ENCODE measurements at places on chromosomes 5 and 9.
A peak's percentile ranks its signal among the peaks of the same experiment; 100 is the strongest.

- DNase-seq, result no peak
These were observed 248.0 kb downstream of the NSG2 start for GRCh38 chr5:174293481-174293880.

DNA sequence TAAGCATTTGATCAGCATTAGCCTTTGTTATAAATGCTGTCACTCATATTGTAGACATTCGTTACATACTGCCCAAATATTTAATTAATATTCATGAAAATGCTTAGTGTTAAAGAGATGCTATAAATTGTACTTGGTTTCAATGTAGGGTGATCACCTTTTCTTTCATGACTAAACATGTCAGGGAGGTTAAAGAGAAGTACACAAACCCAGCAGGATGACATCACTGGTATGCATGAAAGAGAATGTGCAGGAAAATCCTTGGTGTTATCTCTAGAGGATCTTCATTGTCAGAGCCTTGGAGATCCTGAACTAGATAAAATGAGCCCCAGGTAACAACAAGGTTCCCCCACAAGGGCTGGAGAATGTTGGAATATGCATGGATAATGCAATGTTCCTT is 33.0 kb upstream of the SV2C start:
- no peak for DNase-seq

- no peak for DNase-seq
These were observed 400.0 kb upstream of the SLC24A2 start for GRCh38 chr9:20188616-20189369.

DNA sequence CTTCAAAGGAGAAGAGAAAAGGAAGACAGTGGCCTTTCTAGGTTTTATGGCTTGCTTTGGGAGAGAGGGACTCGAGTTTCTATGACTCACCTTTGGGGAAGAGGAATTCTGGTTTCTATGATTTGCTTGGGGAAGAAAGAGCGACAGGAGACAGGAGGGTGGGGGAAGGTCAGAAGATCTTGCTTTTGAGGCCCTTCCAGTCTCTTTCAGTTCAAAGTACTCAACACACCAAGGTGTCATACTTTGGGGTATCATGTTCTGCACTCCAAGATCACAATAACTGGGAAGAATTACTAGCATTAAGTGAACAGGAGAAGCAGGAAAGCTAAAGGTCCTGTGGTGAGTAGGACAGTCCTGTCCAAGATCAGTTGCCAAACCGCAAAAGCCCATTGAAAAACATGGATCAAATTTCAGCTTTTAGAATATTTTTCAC is 324.5 kb downstream of the ARHGEF28 start:
- DNase-seq, result peak; percentile 69

Measured in MCF 10A (cell line).